ENCODE measurements at places on chromosomes 12 and 14.

DNA sequence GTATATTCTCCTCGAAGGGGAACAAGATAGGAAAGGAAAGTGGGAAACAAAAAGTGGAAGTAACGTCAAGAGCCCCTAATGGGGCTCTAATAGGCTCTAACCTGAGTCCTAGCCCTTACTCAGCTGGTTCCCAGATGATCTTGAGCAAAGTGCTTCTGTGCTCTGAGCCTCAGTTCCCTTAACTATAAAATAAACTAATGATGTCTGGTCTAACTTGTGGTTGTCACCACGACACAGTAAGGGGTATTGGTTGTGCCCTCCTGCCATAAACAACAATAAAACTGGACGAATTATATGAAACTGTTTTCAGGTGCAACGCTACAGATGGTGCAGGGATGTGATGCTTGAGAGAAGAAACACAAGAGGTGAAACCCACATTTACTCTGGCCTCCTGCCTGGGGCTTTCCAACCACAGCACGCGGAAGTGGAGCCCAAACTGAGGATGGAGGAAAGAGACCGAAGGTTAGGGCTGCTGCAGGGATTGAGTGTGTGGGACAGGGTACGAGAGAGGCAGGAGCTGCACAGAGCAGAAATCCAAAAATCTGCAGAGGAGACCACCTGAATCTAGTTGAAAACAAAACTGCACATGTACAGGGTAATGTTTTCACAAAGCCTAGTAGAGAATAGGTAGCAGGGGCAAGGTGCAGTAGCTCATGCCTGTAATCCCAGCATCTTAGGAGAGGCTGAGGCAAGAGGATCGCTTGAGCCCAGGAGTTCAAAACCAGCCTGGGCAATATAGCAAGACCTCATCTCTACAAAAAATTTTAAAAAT lies 45.6 kb upstream of the BCL2L14 start:
- no peak for DNase-seq

- DNase-seq, result no peak
Observed at GRCh38 chr12:32566663-32567295, 112.3 kb upstream of the DNM1L start.

DNA sequence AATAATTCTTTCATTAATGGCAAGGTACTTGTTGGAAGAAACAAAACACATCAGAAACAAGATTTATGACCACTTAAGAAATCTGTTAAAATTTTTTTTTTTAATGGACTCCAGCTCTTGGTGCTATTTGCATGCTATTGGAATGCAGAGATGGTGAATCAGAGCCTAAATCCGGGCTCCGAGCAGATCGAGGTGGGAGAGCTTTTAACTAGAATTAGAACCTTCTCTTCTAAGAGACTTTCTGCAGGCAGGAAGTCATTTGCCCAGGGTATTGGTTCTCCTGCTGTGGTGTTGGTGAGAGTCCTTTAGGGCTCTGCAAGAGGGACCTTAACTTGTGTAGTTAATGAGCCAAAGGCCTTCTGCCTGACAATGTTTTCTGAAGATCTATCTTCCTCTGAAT lies 419.4 kb downstream of the SNAPC1 start:
- DNase-seq, result no peak

- no peak for DNase-seq
Observed at GRCh38 chr12:66884091-66884490, 205.2 kb upstream of the GRIP1 start.

- DNase-seq, result no peak
Observed at GRCh38 chr12:86741531-86741930, 485.3 kb upstream of the MGAT4C start.

- DNase-seq, result peak; percentile 46
Observed at GRCh38 chr12:65952737-65953209, 128.5 kb downstream of the HMGA2 start.

GRCh38 chr14:68682166-68683103 lies 110.4 kb downstream of the ZFP36L1 start:
- DNase-seq, result peak; percentile 95

- no peak for DNase-seq
Observed at GRCh38 chr12:109134186-109134917, 18.0 kb downstream of the ACACB start.

GRCh38 chr12:39012870-39013269 lies 107.5 kb upstream of the CPNE8 start:
- no peak for DNase-seq

DNA sequence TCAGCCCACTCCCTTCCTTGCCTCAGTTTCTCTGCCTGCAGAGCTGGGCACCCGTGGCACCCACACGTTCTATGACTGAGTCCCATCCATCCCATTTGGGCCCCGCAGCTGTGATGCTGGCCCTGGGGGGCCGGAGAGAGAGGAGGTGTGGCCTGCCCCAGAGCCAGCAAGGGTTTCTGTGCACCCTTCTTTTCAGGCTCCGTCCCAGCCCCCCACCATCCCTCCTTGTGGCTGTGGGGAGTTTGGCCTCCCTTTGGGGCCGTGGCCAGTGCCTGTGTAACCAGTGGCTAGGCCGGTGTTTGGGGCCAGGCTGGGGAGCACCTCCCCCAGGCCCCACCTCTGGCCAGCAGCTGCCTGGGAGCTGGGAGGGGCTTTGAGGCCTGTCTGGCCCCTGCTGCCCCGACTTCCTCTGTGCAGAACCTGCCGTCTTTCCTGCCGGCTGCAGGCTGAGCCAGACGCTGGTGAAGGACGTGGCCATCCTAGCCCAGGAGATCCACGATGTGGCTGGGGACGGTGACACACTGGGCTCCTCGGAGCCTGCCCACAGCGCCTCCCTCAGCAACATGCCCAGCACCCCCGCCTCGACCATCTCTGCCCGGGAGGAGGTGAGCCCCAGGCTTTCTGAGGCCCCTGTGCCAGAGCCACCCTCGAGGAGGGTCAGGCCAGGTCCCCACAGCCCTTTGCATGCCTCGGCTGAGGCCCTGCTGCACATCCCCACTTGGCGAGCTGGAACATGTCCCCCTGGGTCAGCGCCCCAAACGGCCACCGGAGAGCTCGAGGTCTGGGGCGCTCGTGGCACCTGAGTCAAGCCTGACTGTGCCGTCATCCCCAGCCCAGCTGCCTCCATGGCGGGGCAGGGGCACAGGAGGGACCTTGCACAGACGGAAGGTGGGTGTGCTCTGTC lies 27.7 kb downstream of the CEP170B start:
- DNase-seq, result no peak

GRCh38 chr14:98803196-98803595 lies 468.8 kb downstream of the BCL11B start:
- DNase-seq, result no peak

- DNase-seq, result no peak
Observed at GRCh38 chr12:51850081-51850964, 1.8 kb upstream of the FIGNL2 start.

DNA sequence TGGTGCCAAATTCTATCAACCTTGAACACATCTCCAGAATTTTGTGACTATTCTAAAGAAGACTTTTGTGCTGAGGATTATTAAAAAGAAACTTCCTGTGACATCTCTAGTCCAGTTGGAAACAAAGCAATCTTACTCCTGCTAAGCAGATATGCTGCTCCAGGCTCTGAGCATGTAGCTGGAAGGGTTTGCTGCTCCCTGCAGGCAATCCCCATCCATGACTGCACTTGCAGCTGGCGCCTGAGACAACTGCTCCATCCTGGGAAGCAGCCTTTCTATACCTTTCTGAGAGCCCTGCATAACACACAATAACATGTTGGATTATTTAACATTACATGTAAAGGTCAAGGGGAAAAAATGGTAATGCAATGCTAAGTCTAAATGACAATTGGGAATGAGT lies 105.1 kb downstream of the NDUFA12 start:
- DNase-seq, result no peak

- no peak for DNase-seq
Observed at GRCh38 chr14:42715316-42715715, 1108.6 kb downstream of the LRFN5 start.

GRCh38 chr12:129079719-129080118 lies 226.4 kb downstream of the GLT1D1 start:
- no peak for DNase-seq

DNA sequence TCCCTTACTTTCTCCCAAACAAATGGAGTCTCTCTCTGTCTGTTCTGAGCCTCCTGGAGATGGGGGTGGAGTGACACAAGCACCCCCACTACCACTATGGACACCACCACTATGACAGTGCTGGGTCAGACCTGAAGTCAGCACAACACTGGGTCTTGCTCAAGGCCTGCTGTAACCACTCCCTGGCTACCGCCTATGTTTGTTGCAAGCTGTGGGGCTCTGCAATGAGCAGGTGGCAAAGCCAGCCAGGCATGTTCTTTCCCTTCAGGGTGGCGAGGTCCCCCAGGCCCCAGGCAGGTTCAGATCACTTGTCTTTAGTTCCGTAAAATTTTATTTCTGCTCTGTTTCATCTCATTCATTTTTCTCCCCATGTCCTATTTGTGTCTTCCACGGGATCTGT lies 349.8 kb downstream of the TMEM121 start:
- DNase-seq, result no peak

- DNase-seq, result no peak
Observed at GRCh38 chr12:53042607-53043454, 7.0 kb upstream of the TNS2 start.

DNA sequence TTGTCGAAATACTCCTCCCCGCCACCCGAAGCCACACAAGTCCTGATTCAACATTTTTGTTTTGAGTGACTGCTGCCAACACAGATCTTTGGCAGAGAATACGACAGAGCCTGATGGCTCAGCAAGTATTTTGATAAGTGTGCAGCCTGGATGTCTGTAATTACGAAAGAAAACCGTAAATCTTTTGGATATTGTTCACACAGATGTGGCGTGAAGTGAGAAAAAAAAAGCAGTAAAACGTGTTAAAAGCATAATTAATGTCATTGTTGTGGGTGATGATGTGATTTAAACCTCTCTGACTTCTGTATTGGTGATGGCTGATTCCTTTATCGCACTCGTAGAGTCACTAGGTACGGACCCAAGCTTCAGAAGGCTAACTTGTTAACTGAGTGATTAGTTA lies 98.7 kb downstream of the PHETA1 start:
- no peak for DNase-seq

DNA sequence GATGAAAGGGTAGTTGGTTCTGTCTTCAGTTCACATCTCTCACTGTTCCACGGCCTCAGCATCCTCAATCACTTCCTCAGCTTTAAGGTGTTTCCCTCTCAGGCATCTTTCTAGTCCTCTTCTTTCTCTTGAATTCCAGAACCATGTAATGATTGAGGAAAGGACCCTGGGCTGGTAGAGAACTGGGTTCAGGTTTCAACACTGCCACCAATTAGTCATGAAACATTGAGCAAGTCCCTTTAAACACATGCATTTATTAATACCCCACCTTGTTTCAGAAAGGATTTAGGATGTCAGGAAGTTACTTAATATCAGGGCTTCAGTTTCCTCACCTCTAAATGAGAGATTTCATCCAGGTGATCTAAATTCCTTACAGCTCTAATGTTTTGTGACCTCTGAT lies 7.2 kb downstream of the DMAC2L start:
- no peak for DNase-seq

DNA sequence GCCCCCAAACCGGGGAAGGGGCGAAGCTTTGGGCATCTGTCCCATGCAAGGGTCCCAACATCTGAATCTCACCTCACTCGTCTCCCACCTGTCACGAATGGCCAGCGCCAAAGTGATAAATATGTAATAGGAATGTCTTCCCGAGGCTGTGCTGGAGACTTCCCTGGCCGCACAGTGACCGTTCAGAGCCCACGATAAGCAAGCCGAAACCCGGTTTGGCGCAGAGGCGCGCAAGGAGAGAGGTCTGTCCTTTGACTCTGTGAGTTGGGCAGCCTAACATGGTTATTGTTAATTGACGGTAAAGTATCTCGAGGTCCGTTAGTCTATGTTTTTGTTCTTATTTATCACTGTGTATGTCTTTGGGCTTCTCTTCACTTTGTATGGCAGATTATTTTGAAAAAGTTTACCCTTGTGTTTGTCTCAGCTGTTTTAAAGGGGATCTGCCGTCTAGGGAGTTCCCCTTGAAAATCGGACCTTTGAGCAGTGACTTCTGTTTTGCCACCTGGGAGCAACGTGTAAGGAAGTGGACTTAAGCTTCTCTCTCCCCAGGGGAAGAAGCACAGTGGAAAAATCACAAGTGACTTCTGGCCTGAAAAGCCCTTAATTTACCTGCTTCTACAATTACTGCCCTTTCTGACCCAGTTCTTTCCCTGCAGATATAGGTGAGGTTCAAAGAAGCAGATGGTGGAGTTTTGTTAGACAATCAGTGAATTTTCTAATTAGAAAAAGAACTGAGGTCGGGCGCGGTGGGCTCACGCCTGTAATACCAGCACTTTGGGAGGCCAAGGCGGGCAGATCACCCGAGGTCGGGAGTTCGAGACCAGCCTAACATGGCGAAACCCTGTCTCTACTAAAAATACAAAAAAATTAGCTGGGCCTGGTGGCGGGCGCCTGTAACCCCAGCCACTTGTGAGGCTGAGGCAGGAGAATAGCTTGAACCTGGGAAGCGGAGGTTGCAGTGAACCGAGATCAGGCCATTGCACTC lies 1.1 kb upstream of the TM9SF1 start:
- no peak for DNase-seq

DNA sequence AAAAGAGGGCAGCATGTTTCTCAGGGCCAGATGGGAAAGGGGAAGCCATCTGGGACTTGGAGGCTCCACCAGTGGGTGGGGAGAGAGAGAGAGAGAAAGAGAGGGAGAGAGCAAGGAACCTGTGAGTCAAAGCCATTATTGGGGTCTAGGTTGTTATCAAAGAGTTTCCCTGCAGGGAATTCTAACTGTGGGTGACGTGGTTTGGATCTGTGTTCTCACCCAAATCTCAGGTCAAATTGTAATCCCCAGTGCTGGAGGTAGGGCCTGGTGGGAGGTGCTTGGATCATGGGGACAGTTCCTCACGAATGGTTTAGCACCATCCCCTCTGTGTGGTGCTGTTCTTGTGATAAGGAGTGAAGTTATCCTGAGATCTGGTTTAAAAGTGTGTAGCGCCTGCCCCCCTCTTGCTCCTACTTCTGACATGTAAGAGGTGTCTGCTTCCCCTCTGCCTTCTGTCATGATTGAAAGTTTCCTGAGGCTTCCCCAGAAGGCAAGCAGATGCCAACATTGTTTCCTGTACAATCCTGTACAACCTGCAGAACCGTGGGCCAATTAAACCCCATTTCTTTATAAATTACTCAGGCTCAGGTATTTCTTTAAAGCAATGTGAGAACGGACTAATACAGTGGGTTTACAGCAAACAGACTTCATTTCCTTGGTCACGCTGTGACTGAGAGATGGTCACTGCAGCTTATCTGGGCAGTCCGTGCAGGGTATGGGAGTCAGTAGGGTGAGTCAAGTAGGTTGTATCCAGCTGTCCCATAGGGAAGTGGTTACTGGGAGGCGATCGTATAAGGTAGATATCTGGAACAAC lies 52.4 kb downstream of the CCDC91 start:
- DNase-seq, result no peak

- DNase-seq, result no peak
Observed at GRCh38 chr12:65611396-65611795, 212.9 kb upstream of the HMGA2 start.
